ENCODE measurements at places on chromosomes 4 and X. TPM values are rescaled to one million over a fixed set of nuclear protein-coding genes. Genes with fewer than 3 reads are reported as not detected.

The GPR34 gene
- total RNA-seq, result not detected

The WAS gene
- under 0.01 TPM for total RNA-seq

The CD38 gene
- total RNA-seq, result not detected

The ODAM gene
- not detected for total RNA-seq

The RAB39B gene
- 0.07 TPM for total RNA-seq

The F11 gene
- total RNA-seq, result not detected

The TCEAL6 gene
- total RNA-seq, result not detected

The CT55 gene
- total RNA-seq, result not detected

The TRAM1L1 gene
- 1.3 TPM for total RNA-seq

The NLGN3 gene
- total RNA-seq, result under 0.01 TPM

The KCNE5 gene
- 0.07 TPM for total RNA-seq

The LONRF3 gene
- total RNA-seq, result 0.34 TPM

The BEND2 gene
- total RNA-seq, result not detected

The DNAAF6 gene
- total RNA-seq, result not detected

The RHOXF1 gene
- total RNA-seq, result not detected

The GLRA3 gene
- not detected for total RNA-seq

The HAND2 gene
- not detected for total RNA-seq

The TSC22D3 gene
- 75.5 TPM for total RNA-seq

All from nasal cavity respiratory epithelium epithelial cell of viscerocranial mucosa (primary cell).